Fibroblast of villous mesenchyme (primary cell): ENCODE measurements at places on chromosomes 5 and 9.

GRCh38 chr5:151084363-151084762, 3.5 kb upstream of the TNIP1 start:
- DNase-seq = no peak

- no peak for DNase-seq
These were observed 7.8 kb downstream of the IGFBPL1 start for GRCh38 chr9:38416461-38416860.

DNA sequence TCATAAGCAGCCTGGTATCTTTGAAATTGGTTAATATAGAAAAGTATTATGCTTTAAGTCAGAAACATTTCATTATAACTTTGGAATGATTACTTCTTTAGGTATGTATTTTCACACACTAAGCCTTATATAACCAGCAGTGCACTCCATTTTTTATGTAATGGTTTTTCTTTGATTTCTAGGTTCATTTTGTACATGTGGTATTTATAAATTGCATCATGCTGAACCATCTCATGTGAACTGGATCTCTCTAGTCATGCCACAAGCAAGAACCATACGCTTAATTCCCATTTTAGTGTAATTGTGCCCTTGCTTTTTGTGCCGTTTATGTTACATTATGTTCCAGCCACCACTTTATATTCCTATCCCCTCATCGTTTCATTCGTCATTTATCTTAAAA, 38.6 kb upstream of the SRP19 start:
- no peak for DNase-seq

DNA sequence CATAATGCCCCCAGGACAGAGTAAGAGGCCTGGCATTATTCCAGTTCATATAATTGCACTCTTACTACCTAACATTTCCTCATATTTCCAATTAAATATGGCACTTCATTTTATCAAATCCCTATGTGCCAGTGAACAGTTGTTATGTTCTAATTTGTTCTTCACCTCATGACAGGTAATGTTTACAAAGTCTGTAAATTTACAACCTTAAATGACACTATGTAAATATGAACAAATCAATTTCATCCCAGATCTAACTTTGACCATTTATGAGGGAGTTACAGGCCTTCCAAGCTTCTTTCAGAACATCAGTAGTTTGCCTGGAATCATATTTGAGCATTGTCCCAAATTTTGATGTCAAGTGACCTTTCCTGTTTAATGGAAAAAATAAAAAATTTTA, 592.6 kb upstream of the CDH6 start:
- no peak for DNase-seq
